ENCODE measurements at places on chromosomes 7 and 10. TPM values are rescaled to one million over a fixed set of nuclear protein-coding genes. Genes with fewer than 3 reads are reported as not detected.

Gene SPDYE5
- total RNA-seq: not detected

Gene SPDYE1
- total RNA-seq: not detected

Gene YKT6
- 40.7 TPM for total RNA-seq

Gene SFXN4
- total RNA-seq: 19.3 TPM

Gene FEZF1
- not detected for total RNA-seq

Gene LRIT1
- not detected for total RNA-seq

Gene SPDYE11
- total RNA-seq: not detected

Gene ADK
- total RNA-seq: 28.2 TPM

Gene HERC4
- 64.7 TPM for total RNA-seq

Gene DNAJC2
- 8.9 TPM for total RNA-seq

Gene CNNM2
- 2.1 TPM for total RNA-seq

Gene CRCP
- total RNA-seq: 26.6 TPM

Gene WBP1L
- total RNA-seq: 24.0 TPM

Gene CPN1
- total RNA-seq: not detected

Gene CTNNA3
- 24.0 TPM for total RNA-seq

Gene METTL27
- total RNA-seq: 1.6 TPM

Gene AASS
- 32.4 TPM for total RNA-seq

Gene SORCS1
- 4.2 TPM for total RNA-seq

Gene AMPH
- total RNA-seq: 9.4 TPM

Gene SPDYE6
- not detected for total RNA-seq

Gene MYH16
- not detected for total RNA-seq

Gene FLNC
- total RNA-seq: 611 TPM

Gene LIPJ
- 0.52 TPM for total RNA-seq

Gene RASA4
- 17.2 TPM for total RNA-seq

Gene THSD7A
- 4.7 TPM for total RNA-seq

Gene EPHA1
- total RNA-seq: 0.52 TPM

Gene NUTM2E
- total RNA-seq: not detected

Gene OPTN
- 13.0 TPM for total RNA-seq

Gene TWIST1
- 12.0 TPM for total RNA-seq

Gene SPDYE3
- not detected for total RNA-seq

Gene SFTPD
- not detected for total RNA-seq

Gene PTF1A
- not detected for total RNA-seq

Gene LSM5
- total RNA-seq: 18.3 TPM

Gene INMT
- 35.5 TPM for total RNA-seq

Gene AFAP1L2
- total RNA-seq: 24.0 TPM

Data from skeletal muscle tissue (tissue), 5 donors.